ENCODE measurements at places on chromosomes 13 and 19. TPM values are rescaled to one million over a fixed set of nuclear protein-coding genes. Genes with fewer than 3 reads are reported as not detected.

SIGLEC5 gene
- polyA plus RNA-seq, result 0.13 TPM

NCR1 gene
- 0.33 TPM for polyA plus RNA-seq

SDHAF1 gene
- 21.6 TPM for polyA plus RNA-seq

LMTK3 gene
- polyA plus RNA-seq, result 0.27 TPM

RASL11A gene
- polyA plus RNA-seq, result 19.4 TPM

SPACA4 gene
- polyA plus RNA-seq, result not detected

MUC16 gene
- polyA plus RNA-seq, result 0.30 TPM

TMIGD2 gene
- 0.29 TPM for polyA plus RNA-seq

NLRP11 gene
- 0.13 TPM for polyA plus RNA-seq

GRCh38 chr13:80040196-80040980 is 300.5 kb downstream of the SPRY2 start:
- no peak for DNase-seq

DNA sequence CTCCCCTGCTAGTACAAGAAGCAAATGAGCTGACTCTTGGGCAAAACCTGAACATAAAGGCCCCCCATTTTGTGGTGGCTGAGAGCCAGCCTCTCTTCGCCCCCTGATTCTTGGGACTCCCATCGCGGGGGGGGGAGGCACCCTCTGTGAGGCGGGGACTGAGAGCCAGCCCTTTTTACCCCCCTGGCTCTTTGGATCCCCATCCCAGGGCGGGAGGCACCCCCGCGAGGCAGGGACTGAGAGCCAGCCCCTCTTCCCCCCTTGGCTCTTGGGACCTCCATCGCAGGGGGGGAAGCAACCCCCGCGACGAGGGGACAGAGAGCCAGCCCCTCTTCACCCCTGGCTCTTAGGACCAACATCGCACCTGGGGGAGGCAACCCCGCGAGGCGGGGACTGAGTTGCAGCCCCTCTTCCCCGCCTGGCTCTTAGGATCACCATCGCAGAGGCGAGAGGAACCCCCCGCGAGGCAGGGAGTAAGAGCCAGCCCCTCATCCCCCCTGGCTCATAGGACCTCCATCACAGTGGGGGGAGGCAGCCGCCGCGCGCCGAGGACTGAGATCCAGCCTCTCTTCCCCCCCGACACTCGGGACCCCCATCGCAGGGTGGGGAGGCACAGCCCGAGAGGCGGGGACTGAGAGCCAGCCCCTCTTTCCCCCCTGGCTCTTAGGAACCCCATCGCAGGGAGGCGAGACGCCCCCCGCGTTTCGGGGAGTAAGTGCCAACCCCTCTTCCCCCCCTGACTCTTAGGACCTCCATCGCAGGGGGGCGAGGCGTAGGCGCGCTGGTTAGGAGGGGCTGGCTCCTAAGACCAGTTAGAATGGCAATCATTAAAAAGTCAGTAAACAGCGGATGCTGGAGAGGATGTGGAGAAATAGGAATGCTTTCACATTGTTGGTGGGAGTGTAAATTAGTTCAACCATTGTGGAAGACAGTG is 2428.4 kb upstream of the PCDH20 start:
- DNase-seq, result no peak

DNA sequence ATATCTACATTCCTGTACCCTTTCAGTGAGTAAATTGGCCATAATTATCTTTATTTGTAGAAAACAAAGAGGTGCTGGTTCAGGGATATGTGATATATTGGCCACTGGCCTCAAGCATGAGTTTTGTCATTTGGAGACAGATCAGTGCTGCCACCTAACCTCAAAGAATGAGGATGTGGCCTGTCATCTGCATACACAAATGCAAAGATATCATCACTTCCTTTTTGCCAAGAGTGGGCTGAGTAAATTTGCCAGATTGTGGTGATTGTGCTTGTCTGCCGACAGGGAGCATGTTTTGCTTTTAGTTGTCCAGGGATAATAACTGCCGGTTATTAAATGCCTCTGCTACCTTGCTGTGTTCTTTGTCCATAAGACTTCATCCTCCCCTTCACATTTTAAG is 44.2 kb downstream of the WASF3 start:
- DNase-seq, result no peak

GRCh38 chr13:91360246-91360751 is 12.8 kb downstream of the MIR17HG start:
- no peak for DNase-seq

DNA sequence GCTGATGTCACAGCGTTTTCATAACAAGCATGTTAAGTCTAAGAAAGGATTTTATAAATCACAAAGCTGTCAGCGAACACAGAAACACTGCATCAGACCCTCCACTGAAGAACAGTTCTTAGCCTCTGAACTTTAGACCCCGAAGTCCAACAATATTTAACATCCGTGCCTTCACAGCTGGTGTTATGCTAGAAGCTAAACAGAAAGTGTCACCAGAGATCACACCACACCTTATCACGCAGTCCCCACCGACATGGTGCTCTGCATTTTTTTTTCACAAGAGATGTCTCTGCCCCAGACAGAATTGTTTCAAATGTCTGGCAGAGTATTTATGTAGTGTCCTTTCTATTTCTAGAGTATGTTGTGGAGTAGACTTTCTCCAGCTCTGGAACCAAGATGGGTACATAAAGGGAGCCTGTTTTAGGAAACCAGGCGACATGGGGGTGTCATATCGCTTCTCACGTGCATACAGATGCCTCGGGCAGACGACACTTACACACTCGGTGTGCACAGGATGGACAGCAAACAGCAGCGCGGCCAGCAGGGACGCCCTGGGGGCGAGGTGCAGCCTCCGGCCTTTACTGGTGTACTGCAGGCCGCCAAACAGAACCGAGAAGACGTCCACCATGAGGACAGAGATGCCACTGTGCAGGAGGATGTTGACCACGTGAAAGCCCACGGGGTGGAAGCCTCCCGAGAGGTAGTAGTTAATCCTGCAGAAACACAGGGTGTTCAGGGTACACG is 12.0 kb downstream of the TMTC4 start:
- no peak for DNase-seq

DNA sequence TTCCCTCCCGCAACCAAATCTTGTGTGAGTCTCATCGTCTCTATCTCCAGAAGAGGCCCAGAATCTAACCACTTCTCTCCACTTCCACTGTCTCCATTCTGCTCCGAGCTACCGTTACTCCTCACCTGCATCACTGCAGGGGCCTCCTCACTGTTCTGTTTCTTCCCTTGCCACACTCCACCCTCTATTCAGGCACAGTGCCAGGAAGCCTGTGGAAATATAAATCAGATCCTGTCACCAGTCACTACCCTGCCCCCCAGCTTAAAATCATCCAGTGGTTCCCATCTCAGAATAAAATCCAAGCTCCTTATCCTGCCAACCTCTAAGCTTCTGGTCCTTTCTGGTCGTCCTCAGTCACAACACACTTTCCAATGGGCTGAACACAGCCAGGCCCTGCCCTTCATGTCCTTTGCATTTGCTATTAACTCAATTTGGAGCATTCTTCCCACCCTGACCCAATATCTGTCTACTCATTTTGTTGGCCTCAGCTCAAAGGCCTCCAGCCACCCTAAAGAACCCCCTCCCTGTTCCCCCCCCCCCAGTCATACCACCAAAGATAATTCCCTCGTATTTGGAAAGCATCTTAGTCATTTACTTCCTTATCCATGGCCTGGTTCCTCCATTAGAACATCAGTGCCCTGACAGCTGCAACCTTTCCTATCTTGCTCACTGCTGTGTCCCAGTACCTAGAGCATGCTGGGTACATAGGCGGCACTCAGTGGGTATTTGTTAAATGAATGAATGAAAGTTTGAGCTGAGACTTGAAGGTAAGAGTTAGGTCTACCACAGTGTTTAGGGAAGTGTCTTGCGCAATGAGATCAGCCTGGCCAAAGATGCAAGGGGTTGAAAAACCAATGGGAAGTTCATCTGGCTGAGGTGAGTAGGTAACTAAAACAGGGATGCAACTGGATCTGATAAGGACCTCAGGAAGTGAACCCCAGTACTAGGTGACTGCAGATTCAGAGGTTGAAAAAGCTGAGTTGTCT is 24.4 kb downstream of the ZNF175 start:
- peak; percentile 38 for DNase-seq

- no peak for DNase-seq
Measured at GRCh38 chr13:27391471-27391870, 32.9 kb upstream of the GTF3A start.

GRCh38 chr19:5621311-5621944 is 1.1 kb downstream of the SAFB2 start:
- DNase-seq, result peak; percentile 75

DNA sequence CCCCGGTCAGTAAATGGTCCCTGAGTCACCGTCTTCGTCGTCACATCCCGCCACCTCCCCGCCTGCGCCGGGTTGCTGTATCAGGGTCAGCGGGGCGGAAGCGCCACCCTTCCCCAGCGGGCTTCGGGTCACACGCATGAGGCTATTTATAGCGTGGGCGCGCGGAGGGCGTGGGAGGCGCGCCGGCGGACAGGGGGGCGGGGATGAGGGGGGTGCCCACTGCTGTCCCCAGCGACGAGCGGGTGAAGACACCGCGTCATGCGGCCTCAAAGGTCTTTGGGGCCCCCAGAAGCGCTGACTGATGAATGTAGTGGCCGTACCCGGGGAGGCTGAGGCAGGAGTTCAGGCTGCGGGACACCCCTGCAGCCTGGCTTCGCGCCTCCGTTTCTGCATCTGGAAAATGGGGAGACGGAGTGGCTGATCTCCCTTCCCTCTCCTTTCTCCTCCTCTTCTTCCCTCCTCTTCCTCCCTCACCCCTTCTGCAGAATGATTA is 7.9 kb downstream of the UNC13A start:
- DNase-seq, result peak; percentile 68

DNA sequence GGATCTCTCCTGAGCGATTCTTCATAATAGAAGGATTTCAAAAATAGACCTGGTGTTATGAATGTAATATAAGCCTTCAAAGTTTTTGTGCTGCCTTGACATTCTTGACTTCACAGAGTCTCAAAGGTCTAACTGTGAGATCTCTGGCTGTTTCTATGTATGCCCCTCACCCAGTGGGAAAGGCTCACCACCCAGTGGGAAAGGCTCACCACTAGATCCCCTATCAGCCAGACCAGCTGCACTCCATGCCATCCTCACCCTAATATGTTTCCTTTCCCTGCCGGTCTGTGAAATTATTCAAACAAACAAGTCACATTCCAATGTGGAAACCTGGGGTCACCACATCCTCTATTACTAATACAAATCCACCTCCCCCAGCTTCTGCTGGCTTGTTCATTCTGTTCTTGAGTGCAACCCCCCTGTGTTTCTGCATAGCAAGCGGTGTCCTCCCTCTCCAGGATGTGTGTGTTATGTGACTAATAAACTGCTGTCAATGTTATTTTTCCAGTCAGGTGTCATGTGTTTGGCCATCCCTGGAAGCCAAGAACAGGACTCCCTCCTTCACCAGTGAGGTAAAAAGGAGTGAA is 13.8 kb upstream of the SLITRK1 start:
- DNase-seq, result no peak

- DNase-seq, result no peak
Measured at GRCh38 chr13:51325837-51326236, 13.7 kb upstream of the SERPINE3 start.

DNA sequence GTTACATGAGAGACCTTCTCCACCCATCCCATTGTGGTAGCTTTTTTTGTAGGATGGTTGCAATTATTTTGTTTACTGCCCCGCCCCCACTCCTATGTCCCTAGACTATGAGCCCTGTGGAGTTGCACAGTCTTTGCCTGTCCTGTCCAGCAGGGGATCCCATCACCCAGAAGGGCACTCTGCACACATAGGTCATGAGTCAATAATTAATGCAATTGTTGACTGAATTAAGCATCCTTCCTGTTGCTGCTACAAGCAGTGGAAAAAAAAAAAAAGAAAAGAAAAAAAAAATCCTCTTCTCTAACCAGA is 14.2 kb downstream of the C19orf81 start:
- no peak for DNase-seq

DNA sequence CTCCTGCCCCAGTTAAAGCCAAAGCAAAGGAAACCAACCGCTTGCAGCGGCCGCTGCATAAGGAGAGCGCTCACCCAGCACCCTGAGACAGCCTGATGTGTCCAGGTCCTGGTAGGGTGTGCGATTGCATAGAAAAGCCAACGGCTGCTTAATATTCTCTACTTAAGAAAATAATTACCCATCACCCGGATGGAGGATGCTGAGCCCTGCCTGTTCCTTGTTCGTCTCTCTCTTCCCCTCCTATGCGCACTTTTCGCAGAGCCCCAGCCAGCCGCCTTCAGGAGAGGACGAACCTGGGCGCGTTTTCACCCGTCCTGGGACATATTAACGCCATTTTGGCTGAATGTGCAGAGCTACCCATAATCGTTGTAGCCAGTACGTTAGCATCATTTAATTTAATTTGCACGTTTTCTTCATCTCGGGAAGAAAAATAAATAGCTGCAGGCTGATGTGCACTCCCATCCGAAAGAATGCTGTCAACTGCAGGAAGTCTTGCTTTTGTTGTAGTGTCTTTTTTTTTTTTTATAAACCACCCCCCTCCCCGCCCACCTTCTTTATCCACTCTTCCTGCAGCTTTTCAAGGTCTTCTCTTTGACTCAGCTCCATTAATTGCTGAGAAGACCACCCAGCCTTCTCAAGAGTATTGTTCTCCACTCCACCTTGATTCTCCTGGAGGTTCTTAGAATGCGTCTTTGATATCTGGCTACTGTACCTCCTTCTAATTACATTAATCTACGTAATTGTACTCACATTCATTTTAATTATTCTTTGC is 214.5 kb downstream of the TEX29 start:
- no peak for DNase-seq

DNA sequence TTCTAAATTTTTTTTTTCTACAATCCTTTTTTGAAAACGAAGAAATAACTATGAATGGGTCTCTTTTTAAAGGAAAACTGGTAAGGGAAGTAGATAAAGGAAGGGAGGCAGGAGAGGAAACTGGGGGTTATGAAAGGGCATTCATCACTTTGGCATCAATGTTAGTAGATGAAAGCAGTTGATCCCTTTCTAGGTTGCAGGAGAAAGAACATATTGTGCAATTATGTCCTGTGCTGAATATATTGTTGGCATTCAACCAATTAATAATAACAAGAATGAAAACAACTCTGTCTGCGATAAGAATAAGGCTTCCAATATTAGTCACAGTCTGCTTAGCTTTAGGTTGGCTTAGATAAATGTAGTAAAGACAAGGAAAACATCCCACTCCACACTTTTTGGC is 796.8 kb upstream of the KLHL1 start:
- no peak for DNase-seq

GRCh38 chr19:18313398-18313797 is 9.5 kb downstream of the LSM4 start:
- DNase-seq, result no peak

DNA sequence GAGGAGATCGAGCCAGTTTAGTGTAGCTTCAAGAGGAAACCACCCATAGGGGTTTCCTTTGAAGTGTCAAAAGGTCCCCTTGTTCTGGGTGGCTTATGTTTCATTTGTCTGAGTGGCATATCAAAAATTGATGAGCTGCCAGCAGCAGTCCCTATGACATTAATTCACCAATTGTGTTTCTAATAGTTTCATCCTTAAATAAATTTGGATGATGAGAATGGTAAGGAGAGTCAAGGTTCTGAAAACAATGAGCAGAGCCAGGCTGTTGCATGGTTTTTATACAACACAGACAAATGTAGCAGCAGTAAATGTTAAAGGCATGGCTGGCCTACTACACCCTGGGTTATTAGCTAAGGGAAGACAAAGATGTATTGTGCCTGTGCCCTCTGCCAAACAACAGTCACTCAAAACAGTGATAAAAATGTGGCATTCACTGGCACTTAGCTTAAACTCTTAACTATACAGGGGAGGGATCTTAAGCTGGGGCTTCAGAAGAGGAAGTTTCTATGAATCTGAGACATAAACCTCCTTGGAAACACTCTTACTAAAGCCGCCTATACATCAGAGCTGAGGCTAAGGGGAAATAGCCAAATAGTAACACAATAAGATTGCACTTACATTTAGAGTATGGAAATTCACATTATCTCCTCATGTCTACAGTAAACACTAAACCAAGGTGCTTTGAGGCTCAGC is 200.5 kb downstream of the POU4F1 start:
- DNase-seq, result no peak
